Neural crest cell (in vitro differentiated cells): ENCODE measurements at places on chromosomes 2 and 18. TPM values are rescaled to one million over a fixed set of nuclear protein-coding genes. Genes with fewer than 3 reads are reported as not detected.

The AQP4 gene
- not detected in 2 replicates for total RNA-seq

The PLEKHH2 gene
- total RNA-seq: 1.9 and 2.1 TPM in 2 replicates

The UGP2 gene
- 43.1 and 56.9 TPM in 2 replicates for total RNA-seq

The SCN9A gene
- total RNA-seq: 0.86 and 1.3 TPM in 2 replicates

The GKN2 gene
- not detected in 2 replicates for total RNA-seq

The AGAP1 gene
- 54.7 and 57.7 TPM in 2 replicates for total RNA-seq

The SFT2D3 gene
- total RNA-seq: 18.8 TPM in 2 replicates

The GPD2 gene
- 54.4 and 55.9 TPM in 2 replicates for total RNA-seq

The ARMC9 gene
- total RNA-seq: 35.0 and 35.2 TPM in 2 replicates

The HSBP1L1 gene
- 0.58 TPM in 1 of 2 replicates, not detected in the other for total RNA-seq
